ENCODE measurements at places on chromosomes 12 and 14.

DNA sequence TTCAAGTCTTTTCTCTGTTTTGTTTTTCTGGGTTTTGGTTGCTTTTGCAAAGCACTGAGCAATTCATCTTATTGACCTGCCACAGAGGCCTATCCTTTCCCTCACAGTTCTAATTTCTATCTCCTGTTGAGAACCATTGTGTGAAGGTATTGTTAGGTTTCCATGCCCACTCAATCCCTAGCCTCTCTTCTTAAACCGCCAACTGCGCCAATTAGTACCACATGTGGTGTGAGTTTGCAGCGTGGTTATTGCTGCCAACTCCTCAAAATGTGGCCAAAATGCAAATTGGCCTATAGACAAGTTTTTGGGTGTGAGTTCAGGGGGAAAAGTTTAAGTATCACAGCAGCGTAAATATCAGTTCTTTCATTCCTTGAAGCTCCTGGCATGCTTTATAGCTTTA lies 232.6 kb downstream of the FLRT2 start:
- no peaks in the 10 kb centered on the region for H3K27me3 ChIP-seq
- no peak overlapping the region for H3K27ac ChIP-seq
- no peak for DNase-seq
- H3K4me1 ChIP-seq, result no peaks in the 10 kb centered on the region

DNA sequence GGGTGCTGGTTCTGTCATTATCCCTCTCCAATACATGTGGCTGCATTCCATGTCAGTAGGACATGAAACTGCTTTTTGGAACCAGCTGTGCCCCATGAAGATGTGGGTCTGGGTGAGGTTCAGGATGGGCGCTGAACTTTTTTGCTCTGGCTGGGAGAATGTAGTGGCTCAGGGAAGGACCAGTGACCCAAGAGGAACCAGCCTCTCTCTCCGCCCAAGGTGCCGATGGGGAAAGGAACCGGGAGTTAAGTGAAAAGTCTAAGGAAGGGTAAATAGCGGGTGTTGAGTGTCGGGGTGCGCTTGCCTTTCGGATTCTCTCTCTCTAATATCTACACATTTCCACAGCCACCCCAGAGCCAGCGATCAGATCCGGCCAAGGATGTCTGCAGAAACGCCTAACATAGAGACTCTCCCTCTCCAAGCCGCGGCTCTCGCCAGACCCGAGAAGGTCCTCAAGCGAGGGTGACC lies 7.8 kb downstream of the ARHGEF25 start:
- H3K4me1 ChIP-seq, result peaks cover 5% of the 10 kb centered on the region
- DNase-seq, result no peak
- H3K27ac ChIP-seq, result no peak overlapping the region
- peaks cover 30% of the 10 kb centered on the region for H3K27me3 ChIP-seq
- H3K4me3 ChIP-seq, result no peak overlapping the region

- H3K27me3 ChIP-seq, result no peaks in the 10 kb centered on the region
- H3K27ac ChIP-seq, result no peak overlapping the region
- no peak for DNase-seq
- H3K4me3 ChIP-seq, result no peak overlapping the region
Measured at GRCh38 chr12:48334808-48335207, 15.9 kb downstream of the ZNF641 start.

DNA sequence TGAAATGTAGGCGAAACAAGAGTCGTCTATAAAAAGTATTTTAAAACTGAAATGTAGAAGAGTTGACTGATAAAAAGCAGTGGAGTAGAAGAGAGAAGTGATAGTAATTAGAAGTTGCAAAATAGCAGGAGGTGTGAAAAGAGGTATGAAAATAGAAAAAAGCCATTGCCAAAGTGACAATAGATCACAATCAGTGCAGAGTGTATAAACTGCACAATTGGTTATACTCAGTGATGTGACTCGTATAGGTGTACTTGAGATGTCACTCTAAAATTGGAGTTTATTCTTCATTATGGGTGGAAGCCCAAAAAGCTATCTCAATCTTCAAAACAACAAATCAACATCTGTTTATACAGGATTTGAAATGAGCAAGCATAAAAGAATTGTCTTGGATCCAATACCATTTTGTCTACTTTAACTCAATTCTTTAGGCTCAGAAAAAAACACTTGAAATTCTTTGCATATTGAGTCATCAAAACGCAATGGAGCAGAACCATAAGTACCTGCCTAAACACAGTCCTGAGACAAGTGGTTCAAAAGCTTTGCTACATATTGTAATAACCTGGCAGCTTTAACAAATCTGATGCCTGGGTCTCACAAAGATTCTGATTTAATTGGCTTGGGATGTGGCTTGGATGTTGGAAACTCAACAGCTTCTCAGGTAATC lies 8.8 kb downstream of the IKBIP start:
- no peaks in the 10 kb centered on the region for H3K27me3 ChIP-seq
- peaks cover 2% of the 10 kb centered on the region for H3K36me3 ChIP-seq
- H3K27ac ChIP-seq, result no peak overlapping the region
- H3K4me1 ChIP-seq, result peaks cover 4% of the 10 kb centered on the region
- H3K4me3 ChIP-seq, result no peak overlapping the region

GRCh38 chr14:31326111-31326510 lies 94.2 kb downstream of the HEATR5A start:
- no peaks in the 10 kb centered on the region for H3K4me1 ChIP-seq
- no peaks in the 10 kb centered on the region for H3K27me3 ChIP-seq
- no peaks in the 10 kb centered on the region for H3K36me3 ChIP-seq
- no peak overlapping the region for H3K4me3 ChIP-seq

GRCh38 chr14:77991128-77991772 lies 178.9 kb upstream of the NRXN3 start:
- H3K27ac ChIP-seq, result no peak overlapping the region
- H3K4me1 ChIP-seq, result peaks cover 8% of the 10 kb centered on the region
- no peak overlapping the region for H3K4me3 ChIP-seq
- no peaks in the 10 kb centered on the region for H3K27me3 ChIP-seq
- no peak for DNase-seq

DNA sequence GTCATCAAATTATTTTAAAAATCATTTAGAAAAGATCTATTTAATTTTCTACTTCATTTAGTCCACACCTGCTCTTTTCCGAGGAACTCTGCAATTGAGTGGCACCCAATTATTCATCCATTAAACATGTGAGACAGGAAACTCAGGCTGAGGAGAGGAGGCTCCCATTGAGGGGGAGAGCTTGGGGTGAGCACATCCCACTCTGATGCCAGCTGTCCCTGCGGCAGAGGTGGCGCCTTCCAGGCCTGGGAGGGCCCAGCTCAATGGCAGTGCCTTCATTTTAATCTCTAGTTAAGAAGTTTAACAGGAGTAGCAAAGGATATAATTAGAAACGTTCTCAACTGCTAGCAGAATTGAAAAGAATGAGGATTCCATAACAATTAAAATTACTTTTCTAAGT lies 92.0 kb downstream of the ITPR2 start:
- H3K27ac ChIP-seq, result no peak overlapping the region
- DNase-seq, result no peak

DNA sequence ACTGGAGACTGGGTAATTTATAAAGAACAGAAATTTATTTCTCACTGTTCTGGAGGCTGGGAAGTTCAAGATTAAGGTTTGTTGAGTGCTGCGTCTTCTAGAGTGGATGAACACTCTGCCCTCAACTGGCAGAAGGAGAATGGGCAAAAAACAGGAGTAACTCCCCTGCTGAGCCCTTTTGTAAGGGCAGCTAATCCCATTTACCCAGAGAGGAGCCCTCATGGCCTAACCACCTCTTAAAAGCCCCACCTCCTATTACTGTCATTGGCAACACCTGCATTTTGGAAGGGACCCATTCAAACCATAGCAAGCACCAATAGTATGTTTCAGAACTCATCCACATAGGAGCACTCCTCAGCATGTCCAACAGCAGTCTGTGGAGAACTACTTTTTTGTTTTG lies 47.4 kb downstream of the BORCS5 start:
- no peak for DNase-seq
- H3K27me3 ChIP-seq, result no peaks in the 10 kb centered on the region
- no peaks in the 10 kb centered on the region for H3K36me3 ChIP-seq
- no peaks in the 10 kb centered on the region for H3K4me1 ChIP-seq

DNA sequence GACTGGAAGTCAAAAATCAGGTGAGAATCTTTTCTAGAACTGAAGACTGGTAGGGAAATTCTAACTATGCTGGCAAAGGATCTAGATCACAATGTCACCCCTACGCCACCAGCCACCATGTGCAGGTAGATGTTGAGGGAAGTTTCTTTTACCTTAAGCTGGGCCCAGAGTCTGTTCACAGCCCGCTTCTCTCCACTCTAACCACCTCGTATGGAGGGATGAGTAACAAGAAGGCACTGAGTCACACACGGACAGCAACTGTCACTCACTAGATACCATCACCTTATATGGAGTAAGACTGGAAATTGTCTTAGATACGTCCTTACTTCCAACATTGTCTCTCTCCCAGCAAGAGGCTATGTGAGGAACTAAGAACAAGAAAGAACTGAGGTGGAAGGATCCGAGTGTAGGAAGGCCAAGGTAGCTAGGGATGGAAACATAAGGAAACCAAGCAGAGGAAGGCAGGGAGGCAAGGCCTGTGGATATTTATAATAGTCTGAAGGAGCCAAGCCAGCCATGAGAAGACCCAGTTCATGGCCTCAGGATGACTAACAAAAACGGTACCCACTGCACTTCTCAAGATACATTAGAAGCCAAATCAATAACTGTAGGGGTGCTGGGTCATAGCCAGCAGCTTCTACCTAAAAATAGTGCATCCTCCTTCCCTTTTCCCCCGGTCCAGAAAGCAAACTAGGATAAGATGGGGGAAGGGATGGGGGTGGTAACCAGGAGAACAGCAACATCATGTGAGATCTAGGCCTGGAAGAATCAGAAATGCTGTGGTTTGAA lies 15.5 kb downstream of the REM2 start:
- peaks cover 10% of the 10 kb centered on the region for H3K4me1 ChIP-seq
- peak overlapping the region; percentile 13 for H3K27ac ChIP-seq
- no peak overlapping the region for H3K4me3 ChIP-seq
- peak; percentile 57 for DNase-seq
- H3K27me3 ChIP-seq, result no peaks in the 10 kb centered on the region

DNA sequence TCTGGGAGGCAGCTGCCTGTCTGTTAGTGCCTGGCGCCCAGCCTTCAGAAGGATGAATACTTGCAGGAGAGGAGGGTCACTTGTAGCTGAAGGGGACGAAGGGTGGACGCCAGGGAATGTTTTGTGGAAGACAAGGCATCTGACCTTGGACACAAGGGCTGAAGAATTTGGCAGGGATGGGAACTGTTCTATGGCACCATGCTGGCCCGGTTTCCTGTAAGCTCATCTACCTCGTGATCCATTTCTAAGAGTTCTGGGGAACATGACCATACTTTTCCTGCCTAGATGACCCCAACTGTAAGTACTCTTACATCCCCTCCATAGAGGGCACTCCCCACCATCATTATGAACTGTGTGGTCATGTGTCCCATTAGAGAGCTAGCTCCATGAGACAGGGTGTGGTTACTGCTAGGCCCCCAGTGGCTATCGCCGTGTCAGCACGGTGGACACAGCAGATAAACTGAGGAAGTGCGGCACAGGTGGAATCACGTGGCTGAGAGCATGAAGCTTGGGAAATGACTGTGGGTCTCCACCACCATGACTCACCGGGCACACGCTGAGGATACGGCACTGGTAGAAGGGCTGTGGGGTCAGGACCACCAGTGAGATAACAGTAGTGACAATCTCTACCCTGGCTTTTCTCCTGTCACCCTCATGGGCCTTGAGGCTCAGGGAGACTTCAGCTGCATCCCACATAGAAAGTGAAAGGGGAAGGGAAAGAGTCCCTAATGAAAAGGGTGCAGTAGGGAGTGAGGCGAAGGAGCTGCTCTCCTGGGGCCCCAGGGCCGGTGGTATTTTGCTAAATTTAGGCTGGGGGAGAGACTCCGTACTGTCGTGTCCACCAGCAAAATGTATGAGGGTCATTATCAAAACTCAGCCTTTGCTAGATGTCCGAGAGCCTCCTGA lies 252.6 kb downstream of the FOXN3 start:
- H3K27me3 ChIP-seq, result no peaks in the 10 kb centered on the region
- H3K4me1 ChIP-seq, result peaks cover 2% of the 10 kb centered on the region
- no peak overlapping the region for H3K4me3 ChIP-seq
- no peak overlapping the region for H3K27ac ChIP-seq
- DNase-seq, result no peak

DNA sequence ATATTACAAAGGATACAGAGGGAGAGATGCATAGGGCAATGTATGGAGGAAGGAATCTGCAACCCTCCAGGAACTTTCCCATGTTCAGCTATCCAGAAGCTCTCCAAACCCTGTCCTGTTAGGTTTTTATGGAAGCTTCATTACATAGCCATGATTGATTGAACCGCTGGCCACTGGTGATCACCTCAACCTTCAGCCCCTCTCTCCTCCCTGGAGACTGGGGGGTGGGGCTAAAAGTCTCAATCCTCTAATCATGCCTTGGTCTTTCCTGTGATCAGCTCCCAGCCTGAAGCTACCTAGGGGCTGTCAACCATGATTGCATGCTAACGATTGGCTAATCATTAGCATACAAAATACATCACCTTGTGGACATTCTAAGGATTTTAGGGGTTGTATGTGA lies 123.4 kb downstream of the ST8SIA1 start:
- no peak overlapping the region for H3K27ac ChIP-seq
- no peak overlapping the region for H3K4me3 ChIP-seq
- H3K4me1 ChIP-seq, result no peaks in the 10 kb centered on the region
- no peaks in the 10 kb centered on the region for H3K36me3 ChIP-seq
- H3K27me3 ChIP-seq, result no peaks in the 10 kb centered on the region

GRCh38 chr14:58863661-58864345 lies 226.0 kb downstream of the DACT1 start:
- no peak overlapping the region for H3K27ac ChIP-seq
- no peaks in the 10 kb centered on the region for H3K27me3 ChIP-seq
- H3K36me3 ChIP-seq, result no peaks in the 10 kb centered on the region
- peak; percentile 12 for DNase-seq
- no peak overlapping the region for H3K4me3 ChIP-seq

DNA sequence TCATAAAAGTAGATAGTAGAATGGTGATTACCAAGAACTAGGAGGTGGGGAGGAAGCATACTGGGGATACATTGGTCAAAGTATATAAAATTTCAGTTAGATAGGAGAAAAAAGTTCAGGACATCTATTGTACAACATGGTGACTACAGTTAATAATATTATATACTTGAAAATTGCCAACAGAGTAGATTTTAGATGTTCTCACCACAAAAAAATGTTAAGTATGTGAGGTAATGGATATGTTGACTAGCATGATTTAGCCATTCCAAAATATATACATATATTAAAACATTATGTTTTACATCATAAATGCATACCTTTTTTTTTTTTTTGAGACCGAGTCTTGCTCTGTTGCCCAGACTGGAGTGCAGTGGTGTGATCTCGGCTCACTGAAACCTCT lies 31.0 kb downstream of the TMEM116 start:
- DNase-seq, result no peak
- no peaks in the 10 kb centered on the region for H3K4me1 ChIP-seq
- H3K4me3 ChIP-seq, result no peak overlapping the region
- no peaks in the 10 kb centered on the region for H3K36me3 ChIP-seq
- no peaks in the 10 kb centered on the region for H3K27me3 ChIP-seq

DNA sequence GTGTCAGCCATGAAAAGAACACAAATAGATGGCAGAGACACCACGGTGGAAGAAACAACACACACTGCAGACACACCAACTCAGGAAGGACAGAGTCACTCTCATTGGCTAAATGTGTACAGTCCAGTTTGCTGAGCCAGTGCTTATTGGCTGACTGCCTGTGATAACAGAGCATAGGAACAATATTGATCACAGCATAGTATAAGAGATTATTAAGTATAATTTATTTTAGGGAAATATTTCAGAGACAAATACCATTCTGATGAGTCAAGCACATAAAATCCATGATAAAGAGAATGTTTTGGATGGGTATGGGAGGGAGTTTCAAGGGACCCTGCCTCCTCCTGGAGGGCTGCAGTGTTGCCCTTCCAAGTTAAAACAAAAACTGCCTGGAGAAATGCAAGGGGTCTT lies 50.9 kb downstream of the BTG1 start:
- no peak overlapping the region for H3K4me3 ChIP-seq
- no peak overlapping the region for H3K27ac ChIP-seq
- H3K36me3 ChIP-seq, result no peaks in the 10 kb centered on the region
- H3K4me1 ChIP-seq, result no peaks in the 10 kb centered on the region

Data from fibroblast of lung (primary cell).